ENCODE measurements at places on chromosomes 2 and 18.

DNA sequence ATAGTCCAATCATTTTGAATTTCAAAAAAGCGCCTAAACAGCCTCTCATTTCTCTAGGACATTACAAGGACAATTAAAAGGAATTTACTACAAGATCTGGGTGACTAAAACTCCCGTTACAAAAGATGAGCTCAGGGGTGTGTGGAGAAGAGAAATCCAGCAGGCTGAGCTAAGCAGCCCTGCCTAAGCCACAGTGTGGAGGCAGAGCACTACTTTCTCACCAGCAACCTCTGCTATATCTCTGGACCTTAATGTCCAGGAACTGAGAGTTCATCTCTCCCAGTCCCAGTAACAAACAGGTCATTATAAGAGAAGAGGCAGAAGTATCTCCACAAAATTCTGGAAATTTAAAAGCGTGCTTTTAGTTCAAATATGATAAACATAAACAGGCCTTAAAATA, 18.9 kb upstream of the ANKRD62 start:
- no peak for DNase-seq

DNA sequence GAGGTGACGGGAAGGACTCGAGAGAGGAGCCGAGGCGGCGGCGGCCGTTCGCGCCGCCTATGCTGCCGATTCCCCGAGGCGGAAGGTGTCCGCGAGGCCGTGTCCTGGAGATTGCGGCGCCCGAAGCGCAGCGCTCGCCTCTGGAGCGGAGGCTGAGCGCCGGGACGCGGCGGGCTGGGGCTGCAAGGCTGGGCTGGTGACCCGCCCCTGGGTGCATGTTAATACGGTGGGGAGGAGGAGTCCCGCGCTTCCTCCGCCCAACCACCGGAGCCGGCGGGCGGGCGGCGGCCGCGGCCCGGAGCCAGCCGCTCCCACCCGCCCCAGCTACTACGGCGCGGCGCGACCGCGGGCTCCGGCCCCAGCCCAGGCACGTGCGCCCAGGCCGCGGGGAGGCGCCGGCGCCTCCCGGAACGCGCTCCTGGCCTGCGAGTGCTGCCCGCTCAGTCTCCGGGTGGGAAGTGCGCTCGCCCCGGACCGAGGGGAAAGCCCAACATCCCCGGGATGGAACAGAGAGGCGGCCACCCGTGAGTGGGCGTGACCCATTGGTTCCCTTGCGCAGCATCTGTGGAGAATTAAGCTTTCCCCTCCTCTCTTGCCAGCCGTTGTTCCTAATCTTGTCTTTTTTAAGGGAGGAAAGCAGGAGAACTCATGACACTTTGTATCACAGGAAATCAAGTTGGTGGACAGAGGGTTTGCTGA, at the start of gene DLGAP1:
TSS of gene DLGAP1 (minus strand) at position 195 of the 699 bp plus-strand sequence.
- DNase-seq = peak; percentile 49

DNA sequence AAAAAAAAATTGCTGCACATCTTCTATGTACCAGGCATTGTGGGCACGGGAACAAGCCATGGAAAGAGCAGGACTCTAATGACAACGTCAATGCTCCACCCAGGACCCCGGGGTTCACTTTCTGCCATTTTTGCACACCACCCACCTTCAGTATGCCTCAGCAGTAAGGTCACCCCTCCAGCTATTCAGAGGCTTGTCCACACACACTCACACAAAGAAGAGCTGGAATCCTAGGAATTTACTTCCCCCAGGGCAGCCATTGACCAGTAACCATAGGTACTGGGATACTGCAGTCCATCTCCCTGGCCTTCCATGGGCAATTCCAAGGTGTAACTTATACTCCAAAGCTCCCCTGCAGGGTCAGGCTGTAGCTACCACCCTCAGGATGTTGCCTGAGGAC, 170.8 kb downstream of the SUCLG1 start:
- DNase-seq = no peak

DNA sequence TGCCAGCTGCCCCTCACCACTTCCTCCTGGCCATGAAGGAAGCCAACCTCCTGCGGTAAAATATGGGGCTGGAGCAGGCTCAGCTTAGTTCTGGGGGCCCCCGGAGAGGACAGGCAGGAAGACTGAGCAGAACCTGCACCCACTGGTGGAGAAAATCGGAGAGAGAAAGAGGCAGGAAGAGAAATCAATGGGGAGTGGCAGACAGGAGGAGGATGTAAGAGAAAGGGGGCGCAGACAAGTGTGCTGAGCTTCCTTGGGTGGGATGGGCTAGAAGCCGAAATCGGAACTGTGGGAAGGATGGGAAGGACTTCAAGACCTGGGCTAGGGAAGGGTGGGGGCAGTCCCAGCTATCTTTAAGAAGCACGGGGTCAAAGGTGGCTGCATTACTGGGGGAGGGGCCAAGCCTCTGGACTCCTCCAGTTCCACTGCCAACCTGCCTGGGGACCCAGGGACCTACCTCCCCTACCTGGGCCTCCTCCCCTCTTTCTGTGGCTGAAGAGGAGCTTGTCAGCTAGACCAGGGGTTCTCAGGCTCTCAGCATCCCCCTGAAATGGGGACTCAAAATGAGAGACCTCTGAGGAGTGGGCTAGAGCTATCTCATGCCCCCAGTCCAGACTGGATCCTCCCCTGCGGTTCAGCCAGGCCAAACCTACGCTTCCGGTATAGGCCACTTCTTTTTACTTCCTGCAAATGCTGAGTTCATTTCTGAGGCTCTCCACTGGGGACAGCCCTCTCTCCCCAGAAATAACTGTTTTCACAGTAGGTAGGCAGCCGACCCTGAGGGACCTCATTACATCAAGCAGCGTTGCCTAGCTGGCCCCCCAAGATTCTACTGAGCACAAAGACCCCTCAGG, 33.6 kb upstream of the B3GNT7 start:
- peak; percentile 23 for DNase-seq

- DNase-seq = no peak
Measured at GRCh38 chr2:140200764-140201163, 1420.6 kb upstream of the NXPH2 start.

- DNase-seq = no peak
Measured at GRCh38 chr18:24488824-24489493, 28.5 kb downstream of the HRH4 start.

DNA sequence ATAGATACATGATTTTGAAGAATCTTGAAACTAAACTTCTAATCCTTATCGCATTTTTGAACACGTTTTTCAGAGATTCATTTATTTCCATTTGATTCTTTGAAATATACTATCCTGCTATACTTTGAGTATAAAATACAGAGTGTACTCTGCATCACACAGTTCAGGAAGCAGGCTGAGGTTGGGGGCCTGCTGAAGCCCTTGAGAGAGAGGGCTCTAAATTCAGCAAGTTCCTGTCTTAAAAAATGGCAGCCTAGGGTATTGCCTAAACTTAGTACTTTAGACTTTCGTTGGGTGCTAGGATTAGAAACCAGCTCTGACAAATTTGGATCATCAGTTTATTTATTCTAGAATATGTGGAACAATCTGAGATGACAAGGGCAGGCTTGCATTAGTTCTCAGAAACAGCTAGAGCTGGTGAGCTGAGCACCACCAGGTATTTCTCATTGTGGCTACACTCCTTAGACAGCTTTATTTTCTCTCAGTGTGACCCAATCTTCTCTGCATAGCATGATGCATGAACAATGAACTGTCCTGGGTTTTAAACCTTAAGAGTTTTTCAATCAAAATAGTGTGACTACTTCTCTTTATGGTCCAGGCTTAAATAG, 49.1 kb downstream of the TFPI start:
- no peak for DNase-seq

GRCh38 chr2:168336786-168337388, 89.5 kb upstream of the STK39 start:
- peak; percentile 66 for DNase-seq

GRCh38 chr18:40751186-40751585, 1203.8 kb upstream of the PIK3C3 start:
- DNase-seq = no peak

DNA sequence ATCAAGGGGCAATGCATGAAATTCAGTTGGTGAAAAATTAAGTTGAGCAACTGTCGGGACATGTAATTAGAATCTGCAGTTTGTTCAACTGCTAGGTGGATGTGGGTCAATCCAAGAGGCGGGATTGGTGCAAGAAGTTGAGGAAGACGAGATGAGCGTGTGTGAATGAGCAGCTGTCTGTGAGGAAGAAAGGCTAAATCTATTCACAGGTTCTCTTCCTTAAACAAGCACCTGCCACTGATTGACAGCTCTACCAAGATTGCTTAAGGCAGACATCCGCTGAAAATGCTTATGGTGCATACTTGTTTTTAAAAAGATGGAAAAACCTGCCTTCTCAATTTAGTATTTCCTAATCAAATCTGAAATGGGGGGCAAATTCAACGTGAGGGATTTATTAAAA, 323.4 kb upstream of the THUMPD2 start:
- no peak for DNase-seq

GRCh38 chr2:220696280-220696669, 875.8 kb downstream of the EPHA4 start:
- no peak for DNase-seq

GRCh38 chr2:241408849-241409248, 52.8 kb downstream of the FARP2 start:
- DNase-seq = no peak

GRCh38 chr2:175887776-175888175, 114.3 kb downstream of the LNPK start:
- no peak for DNase-seq

- DNase-seq = no peak
Measured at GRCh38 chr2:160581035-160581434, 87.4 kb upstream of the RBMS1 start.

- no peak for DNase-seq
Measured at GRCh38 chr2:200382874-200383273, 76.4 kb downstream of the SPATS2L start.

DNA sequence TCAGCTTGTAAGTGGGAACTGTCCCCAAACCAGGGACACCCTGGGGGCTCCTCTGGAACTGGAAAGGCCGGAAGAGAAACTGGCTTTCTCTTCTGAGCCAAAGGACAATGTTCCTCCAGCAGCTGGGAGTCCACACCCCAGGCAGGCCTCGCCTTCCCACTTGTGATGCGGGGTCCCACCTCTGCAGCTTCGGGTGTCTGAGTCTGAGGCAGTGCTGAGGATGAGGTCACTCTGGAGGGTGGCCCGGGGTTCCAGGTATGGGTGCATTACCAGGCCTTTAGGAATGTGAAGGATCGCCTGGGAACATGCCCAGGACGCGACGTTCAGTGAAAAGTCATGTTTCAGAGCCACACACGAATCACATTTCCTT, 18.2 kb upstream of the BOK start:
- DNase-seq = no peak

GRCh38 chr2:225932811-225933413, 533.4 kb downstream of the NYAP2 start:
- DNase-seq = no peak

DNA sequence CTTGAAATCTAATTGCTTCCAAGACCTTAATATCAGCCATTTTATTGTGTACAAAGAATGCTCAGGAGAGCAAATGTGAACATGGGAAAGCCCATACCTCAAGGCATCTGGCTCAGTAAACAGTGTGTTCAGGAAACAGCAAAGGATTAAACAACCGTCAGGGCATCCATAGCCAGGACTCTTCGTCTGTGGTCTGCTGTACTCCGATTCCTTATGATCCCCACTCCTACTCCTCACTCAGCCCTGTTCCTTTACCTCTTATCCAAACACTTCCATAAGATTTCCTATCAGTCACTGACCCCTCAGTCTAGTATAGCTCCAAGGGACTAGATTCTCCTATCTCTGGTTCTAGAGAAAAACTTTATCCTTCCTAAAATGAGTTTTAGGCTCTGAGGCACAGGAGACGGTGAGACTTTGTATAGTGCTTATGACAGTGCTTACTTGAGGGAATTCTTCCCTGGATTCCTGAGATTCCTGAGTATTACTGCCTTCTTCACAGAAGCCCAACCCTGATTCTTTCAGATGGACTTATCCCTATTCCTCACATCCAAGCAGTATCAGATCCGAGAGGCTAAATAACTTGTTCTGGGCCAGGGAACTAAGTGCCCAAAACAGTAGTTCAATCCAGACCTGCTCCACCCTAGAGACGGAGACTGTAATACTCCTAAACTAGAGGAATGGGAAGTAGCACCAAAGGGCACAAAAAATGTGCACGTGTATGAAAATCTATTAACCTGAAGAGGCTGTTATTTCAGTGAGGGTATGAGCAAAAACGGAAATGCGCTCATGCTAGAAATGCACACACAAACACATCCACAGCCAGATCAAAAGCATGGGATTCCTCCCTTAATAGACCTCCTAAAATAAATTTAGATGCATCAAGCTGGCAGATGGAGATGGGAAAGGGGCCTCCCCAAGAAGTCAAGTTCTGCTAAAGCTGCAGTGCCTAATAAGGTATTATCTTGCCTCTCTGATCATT, 42.1 kb upstream of the SIGLEC15 start:
- DNase-seq = no peak

- DNase-seq = no peak
Measured at GRCh38 chr2:126658905-126659561, 3.1 kb downstream of the GYPC start.

- DNase-seq = no peak
Measured at GRCh38 chr2:231197706-231198290, 633 bp upstream of the ARMC9 start.

GRCh38 chr2:203580844-203581243, 45.7 kb upstream of the RAPH1 start:
- DNase-seq = peak; percentile 89

- no peak for DNase-seq
Measured at GRCh38 chr2:194319222-194319992, 1337.6 kb upstream of the SLC39A10 start.

GRCh38 chr2:164954954-164955701, at the start of gene SLC38A11:
Gene SLC38A11 (minus strand): TSS chr2:164955525. CDS start chr2:164955247, 278 bp downstream.
- DNase-seq = peak; percentile 79

DNA sequence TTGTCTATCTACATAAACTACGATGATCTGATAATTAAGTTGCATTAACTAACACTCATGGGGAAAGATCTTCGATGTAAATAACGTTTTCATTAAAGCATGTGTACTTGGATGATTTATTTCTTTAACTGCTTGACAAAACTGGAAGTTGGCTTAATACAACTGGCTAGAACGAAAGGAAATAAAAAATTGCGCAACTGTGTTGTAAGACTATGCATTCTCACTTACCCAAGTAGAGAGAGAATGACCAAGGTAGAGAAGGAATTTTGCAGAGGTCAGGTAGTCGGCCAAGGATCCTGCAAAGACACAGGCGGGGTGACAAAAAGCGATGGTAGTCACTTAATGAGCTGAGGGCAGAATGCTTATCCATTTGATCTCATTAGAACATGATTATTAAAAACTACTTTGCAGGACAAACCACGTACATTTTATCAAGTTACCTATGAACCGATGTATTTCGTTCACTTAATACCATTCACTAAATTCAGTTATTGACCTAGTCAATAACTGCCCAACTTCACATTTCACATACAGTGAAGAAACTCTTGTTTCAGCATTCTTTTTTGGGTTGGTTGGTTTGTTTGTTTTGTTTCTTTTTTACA, 900 bp downstream of the SLC40A1 start:
- DNase-seq = no peak

Data from posterior cingulate gyrus (tissue), 11 donors.